HS-27A (cell line): ENCODE measurements at places on chromosomes 12 and 14.

DNA sequence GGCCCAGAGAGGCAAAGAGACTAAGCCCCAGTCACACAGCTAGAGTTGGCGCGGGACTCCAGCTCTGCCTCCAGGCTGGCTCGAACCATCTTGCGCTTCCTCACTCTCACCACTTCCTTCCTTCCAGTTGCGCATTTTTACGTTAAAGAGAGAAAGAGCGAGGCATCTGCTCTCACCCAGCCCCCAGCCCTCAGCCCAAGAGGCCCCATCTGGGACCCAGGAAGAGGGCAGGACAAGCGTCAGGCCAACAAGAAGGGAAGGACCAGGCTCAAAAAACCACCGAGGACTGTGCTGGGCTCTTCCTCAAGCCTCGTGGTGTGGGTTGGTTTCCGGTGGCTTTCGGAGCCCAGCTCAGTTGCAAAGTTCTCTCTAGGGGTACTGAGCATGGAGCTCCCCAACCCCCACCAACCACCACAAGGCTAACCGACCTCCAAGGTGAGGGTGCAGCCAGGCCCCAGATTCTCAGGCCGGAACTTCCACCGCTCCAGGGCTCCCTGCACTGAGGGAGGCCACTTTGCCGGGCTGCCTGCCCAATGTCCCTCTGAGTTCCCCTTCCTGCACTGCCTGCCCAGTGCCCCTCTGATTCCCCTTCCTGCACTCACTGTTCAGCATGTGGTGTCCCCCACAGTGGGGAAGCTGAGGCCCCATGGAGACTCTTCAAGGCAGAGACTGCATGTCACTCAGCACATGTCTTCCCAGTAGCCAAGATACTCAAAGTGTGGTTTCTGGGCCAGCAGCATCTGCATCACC, 35.9 kb downstream of the TESC start:
- no peak for DNase-seq

GRCh38 chr12:103020839-103021238, 63.4 kb downstream of the ASCL1 start:
- no peak for DNase-seq

DNA sequence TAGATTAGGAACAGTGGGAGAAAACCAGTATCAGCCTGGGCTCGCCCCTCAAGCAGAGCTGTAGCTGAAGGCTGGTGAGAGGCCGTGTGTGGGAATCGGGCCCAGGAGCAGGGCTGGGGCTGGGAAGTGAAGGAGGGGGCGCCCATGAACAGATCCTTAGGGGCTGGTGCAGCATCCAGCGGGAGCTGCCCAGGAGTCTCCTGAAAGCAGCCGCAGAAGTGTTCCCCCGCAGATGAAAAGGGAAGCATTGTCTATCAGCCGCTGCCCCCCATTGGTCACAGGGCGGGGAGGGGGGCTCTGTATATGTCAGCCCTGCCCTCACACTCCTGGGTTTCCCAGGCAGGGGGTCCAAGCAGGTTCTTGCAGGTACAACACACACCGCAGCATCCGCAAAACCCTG, 15.6 kb upstream of the RFLNA start:
- no peak for DNase-seq

DNA sequence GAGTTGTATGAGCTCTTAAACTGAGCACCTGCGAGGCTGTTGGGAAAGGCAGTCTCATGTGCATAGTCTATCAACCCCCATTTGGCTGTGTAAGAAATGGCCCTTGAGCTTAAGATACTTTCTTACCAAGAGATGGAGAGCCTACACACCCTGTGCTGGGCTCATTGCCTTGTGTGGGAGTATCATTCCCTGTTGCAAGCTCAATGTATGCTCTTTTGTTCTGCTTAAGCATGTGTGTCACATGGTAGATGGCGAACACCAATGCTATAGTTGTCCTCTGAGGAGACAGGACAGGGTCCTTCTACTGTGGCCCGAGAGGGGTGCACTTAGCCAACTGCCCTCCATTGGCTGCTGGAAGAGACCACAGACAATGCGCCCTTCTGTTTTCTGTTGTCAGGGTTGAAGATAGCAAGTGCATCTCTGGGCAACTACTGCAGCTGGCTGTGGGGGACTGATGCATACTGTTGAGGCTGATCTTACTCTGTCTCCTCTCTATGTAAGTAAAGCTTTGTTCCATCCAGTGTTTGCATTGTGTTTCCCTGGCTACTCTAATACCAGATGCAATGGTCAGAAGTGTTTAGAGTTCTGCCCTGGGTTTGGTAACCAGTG, 79.5 kb downstream of the PTPRB start:
- DNase-seq = no peak

DNA sequence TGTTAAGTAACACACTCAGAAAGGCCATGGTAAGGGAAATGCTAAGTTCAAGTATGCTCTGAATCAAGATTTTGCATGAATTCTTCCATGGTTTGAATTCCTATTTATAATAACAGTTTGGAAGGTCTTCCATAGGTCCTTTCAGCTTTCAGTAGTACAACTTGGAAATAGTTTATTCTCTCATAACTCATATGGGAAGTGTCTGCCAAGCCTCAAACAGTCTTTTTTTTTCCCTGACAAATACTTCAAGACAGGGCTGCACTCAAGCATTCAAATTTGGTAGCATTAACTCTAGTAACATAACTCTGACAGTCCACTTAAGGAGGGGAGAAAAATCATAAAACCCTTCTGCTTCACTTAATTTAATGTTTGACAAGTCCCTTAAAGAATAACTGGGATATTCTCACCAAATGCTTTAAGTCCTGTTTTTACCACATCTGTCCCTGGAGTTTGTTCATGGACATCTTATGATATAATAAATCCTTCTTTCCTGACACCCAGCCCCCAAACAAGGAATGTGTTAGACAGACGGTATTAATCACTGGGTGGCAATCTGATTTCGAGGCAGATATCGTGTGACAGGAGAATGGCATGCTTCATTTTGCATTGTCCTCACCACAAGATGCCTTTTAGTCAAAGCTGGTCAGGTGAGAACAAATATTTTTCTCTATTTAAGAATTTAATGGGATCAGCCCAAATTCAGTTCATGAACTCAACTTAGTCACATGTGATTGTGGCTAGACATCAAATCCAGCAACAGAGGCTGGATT, 165.7 kb downstream of the BMP4 start:
- peak; percentile 40 for DNase-seq

GRCh38 chr12:92110083-92110640, 35.5 kb downstream of the BTG1 start:
- no peak for DNase-seq

DNA sequence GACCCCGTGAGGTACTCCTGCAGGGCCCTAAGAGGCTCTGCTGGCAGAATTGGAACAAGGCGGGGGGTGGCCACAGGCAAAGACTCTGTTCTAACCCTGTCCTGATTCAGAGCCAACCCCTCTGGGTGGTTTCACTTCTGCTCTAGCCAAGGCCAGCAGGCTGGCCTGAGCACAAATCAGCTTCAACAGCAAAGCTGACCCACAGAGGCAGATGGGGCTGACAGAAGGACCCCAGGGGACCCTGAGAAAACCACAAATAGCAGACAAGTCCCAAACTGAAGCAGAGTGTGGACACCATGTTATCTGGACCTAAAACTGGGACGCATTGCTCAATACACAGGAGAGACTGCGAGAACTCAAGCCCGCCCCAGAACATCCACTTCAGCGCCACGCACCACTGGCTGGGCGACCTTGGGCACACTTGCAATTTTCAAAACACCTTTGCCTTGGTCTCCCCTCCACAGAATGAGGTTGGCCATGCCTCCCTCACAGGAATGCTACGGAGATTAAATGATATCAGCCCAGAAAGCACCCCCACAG, 76.4 kb upstream of the DICER1 start:
- DNase-seq = no peak

DNA sequence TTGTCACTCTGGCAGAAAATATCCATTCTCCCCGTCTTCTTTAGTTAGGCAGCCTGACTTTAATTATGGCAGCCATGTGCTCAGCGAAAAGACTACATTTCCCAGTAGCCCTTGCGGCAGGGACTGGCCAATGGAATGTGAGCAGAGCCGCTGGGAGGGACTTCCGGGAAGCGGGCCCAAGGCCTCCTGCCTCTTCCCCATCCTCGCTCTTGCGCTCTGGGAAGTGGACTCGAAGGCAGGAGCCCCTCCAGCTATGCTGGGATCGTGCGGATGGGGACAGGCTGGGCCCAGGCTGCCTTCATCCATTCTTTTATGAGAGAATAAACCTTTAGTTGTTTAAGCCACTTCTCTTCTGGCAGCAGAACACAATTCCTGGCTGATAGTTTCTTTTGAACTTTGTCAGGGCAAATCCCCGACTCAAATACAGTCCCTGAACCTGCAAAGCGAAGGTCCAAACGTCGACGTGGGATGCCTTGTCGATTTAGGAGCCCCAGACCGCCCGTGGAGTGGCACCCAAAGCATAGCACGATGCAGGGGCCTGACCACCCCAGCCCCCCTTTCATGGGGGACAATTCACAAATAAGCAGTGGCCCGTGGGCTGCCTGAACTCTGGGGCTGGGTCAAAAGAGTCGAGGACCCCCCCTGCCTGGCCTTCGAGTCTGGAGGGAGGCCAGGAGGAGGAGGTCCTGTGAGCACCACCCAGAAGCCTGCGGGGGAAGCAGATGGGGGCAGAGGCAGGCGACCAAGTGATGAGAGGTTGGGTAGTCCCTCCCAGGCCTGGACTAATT, 15.6 kb upstream of the LRTM2 start:
- peak; percentile 81 for DNase-seq

- DNase-seq = no peak
Measured at GRCh38 chr14:68020999-68021663, 201.6 kb downstream of the RAD51B start.

DNA sequence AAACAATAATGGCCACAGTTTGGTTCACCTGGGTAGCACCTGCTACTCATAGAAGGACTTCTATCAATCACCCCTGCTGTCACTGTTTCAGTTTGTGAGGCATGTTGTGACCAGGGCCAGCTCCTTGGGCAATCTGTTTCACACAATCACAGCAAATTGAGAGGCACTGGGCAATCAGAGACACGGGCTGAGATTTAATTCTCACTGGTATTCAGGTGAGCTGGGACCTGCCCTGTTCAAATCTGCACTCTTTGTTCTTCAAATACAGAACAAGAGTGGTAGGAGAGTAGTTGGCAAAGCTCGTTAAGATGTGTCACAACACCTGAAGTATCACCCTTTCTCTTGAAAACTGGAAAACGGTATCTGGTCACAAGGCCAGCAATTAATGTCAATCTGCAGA, 57.8 kb upstream of the NAP1L1 start:
- DNase-seq = no peak

- DNase-seq = no peak
Measured at GRCh38 chr14:96634896-96635295, 132.7 kb downstream of the PAPOLA start.

GRCh38 chr14:105497671-105498429, 6.8 kb downstream of the TEDC1 start:
- no peak for DNase-seq

DNA sequence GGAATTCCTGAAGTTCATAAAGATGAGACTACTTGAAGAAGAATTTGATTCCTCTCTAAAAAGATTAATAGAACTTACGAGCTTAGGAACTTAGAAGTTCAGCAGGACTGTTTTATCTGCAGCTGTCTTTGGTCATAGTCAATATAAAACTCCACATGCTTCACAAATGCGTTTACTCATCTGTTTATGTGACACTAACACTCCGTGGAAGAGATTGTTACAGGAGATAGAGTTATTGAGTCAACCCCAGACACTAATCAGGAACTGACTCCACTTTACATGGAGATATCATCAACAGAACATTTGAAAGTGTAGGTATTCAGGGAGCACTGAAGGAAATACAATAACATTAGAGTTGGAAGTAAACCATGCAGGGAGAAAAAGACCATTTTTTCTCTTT, 92.8 kb downstream of the LRFN5 start:
- DNase-seq = no peak

- no peak for DNase-seq
Measured at GRCh38 chr14:91038439-91038838, 22.0 kb downstream of the RPS6KA5 start.

DNA sequence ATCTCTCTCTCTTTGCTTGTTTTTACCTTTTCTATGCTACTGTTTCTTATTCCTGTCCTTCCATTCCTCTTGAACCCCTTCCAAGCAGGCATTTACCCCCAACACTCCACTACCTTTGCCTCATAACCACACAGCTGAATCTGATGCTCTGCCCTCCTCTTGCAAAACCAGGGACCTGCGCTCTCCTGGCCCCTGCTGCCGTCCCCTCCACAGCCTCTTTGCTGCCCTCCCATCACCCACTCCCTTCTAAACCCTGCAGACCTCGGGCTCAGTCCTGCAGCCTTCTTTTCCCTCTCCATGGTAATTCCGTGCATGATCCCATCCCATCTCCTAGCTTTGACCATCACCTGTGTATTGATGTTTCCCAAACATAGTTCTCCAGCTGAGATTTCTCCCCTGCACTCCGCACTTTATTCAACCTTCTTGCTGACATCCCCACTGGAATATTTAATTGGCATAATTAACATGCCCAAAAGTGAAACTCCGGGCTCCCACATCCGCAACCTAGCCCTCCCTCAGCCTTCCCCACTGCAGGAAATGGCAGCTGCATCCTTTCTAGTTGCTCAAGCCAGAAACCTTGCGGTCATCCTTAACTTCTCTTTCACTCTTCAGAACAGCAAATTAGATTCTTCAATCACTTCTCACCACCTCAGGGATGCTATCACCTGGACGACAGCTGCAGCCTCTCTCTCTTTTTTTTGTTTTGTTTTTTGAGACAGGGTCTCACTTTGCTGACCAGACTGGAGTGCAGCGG, 16.0 kb downstream of the FIGNL2 start:
- no peak for DNase-seq

GRCh38 chr12:112419297-112420133, 768 bp downstream of the PTPN11 start:
- peak; percentile 67 for DNase-seq

DNA sequence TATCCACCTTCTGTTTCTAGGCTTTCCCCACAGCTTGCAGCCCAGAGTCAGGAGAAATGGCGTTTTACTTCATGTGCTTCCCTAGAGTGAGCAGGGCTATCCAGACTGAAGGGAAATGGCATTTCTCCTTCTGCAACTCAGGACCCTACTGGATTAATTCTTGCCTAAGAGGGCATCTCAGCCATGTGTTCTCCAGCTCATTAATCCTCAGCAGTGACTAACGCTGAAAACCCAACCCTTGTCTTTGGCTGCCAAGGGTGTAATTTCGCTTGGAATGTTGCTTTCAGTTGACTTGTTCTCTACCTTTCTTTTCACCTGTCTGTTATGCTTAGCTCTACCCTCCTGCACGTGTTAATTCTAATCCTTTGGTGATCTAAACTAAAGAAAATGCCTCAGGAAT, 21.0 kb upstream of the EMP1 start:
- peak; percentile 64 for DNase-seq

- DNase-seq = no peak
Measured at GRCh38 chr14:94390372-94391086, 2.1 kb upstream of the SERPINA1 start.
